ENCODE measurements at places on chromosomes 5 and 9.

DNA sequence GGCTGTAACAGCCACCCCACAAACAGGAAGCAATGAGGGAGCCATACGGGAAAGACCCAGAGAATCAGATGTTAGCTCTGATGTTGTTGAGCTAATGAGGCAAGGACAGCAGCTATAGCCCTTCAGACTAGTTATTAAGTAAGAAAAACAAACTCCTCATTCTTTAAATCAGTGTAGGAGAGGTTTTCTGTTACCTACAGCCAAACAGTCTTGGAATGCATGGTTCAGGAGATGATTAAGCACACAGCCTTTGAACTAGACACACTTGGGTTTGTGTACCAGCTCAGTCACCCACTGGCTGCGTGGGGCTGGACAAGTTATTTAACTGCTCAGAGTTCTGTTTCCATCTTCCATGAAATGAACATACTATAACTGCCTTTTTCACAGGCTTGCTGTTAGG lies 68.1 kb downstream of the SPOCK1 start:
- no peak for DNase-seq

DNA sequence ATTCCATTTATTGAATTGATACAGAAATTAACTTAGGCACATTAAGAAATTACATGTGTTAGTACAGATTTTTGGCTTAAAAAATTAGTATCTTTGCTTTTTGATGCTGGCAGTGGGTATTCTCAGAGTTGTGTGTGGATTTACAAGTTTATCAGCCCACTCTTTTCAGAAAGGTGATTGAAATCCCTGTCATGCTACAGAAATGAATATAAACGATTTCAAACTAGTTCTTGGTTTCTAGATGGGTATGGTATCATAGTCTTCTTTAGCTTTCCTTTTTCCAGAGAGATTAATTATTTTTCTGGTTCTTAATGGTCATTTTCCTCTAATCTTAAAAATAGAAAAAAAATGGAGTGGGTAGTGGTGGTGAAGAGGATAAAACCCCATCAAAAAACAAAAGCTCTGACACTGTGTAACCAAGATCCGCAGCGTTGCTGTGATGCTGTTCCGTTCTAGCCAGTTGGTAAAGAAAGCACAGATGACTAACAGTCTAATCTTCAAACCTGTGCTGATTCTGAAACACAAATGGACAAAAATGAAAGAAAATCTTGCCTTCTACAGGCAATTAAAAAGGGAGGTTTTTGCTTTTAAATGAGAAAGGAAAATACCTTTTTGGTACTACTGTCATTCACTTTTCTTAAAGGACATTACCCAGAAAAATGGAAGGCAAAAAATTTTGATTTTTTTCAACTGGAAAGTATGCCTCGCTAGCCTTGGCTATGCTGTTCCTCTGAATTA lies 5.2 kb downstream of the LRRTM2 start:
- DNase-seq, result no peak

DNA sequence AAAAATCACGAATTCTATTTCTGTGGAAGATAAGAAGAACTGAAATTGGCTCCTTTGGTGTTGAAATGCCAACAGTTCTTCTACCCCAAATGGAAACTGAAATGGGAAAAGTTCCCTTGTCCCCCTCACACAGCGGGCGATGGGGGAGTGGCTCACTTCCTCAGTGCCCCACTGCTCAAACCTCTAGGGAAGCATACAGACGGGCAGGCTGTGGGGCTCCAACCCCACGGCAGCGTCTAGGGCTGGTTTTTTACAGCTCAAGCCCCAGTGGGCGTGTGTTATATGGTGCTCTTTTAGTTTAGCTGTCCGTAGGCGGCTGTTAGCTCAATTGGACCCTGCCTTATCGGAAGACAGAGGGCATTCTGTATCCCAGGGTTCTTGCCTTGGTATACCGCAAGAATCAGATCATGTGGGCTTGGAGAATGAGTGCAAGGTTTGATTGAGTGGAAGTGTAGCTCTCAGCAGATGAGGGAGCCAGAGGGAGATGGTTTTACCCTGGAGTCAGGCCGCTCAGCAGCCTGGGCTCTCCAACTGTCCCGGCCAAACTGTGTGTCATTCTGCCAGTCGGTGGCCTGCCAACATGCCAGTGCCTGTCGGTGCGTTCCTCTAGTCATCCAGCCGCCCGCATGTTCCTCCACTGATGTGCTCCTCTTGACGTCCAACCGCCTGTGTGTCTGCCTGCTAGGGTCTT lies 166.3 kb upstream of the ZNF608 start:
- peak; percentile 86 for DNase-seq

DNA sequence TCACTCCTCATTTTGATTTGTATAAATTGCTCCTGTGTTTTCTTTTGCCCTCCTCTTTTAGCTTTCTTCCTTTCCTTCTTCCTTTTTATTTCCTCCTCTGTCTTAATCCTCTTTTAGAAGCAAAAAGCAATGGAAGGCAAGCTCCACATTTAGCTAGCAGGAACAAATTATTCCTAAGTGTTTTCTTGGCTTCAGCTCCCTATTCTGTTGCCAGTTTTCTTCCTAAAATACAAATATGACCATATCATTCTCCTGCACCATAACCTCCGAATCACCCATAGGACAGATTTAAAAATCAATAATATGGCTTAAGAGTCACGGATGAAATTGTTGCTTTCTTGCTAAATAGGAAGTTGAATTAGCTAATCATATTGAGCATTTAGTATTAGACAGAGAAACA lies 49.4 kb downstream of the GRIN3A start:
- no peak for DNase-seq

DNA sequence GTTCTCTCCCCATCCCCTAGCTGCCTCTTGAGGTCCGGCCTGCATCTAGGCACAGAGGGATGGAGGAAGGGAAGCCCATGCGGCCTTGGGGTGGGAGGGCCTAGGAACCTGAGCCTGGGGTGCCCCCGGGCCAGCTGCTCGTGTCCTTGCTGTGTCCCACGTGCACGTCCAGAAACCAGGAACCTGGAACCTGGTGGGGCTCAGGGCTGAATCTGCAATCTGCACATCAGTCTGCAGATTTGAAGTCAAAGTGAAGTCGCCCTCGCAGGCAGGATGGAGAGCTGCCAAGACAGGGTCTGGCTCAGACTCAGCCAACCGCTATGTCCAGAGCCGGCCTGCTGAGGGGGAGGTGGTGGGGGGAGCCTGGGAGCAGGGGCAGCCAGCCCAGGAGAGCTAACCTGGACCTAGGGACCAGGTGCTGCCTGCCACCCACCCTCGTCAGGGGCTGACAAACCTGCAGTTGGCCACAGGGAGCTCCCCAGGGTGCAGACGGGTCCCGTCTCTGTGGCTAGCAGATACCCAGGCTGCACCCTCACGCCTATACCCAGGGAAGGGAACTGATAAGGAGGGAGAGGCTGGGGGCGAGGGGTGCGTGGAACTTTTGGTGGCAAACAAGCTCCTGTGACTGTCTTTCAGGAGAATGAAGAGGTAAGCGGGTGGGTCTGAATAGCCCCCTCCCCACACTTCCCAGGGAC lies 103.5 kb upstream of the SIMC1 start:
- no peak for DNase-seq

- DNase-seq, result peak; percentile 26
These were observed 401.9 kb upstream of the PDE4D start for GRCh38 chr5:60295423-60295822.

DNA sequence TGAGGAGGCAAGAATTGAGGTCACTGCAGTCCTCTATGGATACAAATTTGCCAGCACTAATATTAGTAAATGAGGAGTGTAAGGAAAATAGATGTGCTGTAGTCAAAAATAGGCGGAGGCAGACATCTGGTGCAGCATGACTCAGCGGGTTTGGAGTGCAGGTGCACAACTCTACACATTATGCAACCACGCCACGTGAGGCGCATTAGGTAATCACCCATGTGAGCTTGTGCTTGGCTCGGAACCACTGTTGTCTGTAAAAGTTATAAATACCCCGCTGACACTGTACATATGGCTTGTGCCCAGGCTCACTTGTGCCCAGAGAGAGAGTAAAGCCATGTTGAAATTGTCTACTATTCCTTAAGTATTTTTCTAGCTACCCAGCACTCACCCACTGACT lies 623.5 kb upstream of the NUDT12 start:
- no peak for DNase-seq

- DNase-seq, result no peak
These were observed 66.9 kb downstream of the PRKACG start for GRCh38 chr9:68947015-68947414.

GRCh38 chr5:59001154-59001553 lies 418.3 kb downstream of the RAB3C start:
- no peak for DNase-seq

- no peak for DNase-seq
These were observed 1.0 kb downstream of the RIOK2 start for GRCh38 chr5:97181856-97182545.

DNA sequence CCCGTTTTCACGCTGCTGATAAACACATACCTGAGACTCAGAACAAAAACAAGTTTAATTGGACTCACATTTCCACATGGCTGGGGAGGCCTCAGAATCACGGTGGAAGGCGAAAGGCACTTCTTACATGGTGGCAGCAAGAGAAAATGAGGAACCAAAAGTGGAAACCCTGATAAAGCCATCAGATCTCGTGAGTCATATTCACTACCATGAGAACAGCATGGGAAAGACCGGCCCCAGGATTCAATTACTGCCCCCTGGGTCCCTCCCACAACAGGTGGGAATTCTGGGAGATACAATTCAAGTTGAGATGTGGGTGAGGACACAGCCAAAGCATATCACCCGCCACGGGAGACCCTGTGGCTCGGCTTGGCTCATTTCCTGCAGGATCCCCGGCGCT lies 20.2 kb downstream of the EXD3 start:
- DNase-seq, result peak; percentile 45

DNA sequence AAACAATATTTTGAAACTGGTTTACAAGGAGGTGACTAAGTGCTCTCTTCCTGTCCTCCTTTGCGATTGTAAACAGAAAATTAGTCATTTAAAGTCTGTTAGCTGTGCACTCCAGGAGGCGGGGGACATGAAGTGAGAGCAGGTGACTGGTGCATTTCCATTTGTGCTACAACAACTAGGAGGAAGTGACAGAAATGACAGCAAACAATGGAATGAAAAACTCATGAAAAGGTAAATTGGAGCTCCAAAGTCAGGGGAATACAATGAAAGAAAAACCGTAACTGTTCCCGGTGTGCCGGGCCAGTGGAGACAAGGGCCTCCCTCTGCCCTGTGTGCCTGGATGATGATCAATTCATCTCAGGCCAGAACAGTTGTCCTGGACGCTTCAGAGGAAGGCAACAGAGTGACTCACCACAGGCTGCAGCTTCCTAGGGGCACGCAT lies 439.9 kb downstream of the GADD45G start:
- no peak for DNase-seq

DNA sequence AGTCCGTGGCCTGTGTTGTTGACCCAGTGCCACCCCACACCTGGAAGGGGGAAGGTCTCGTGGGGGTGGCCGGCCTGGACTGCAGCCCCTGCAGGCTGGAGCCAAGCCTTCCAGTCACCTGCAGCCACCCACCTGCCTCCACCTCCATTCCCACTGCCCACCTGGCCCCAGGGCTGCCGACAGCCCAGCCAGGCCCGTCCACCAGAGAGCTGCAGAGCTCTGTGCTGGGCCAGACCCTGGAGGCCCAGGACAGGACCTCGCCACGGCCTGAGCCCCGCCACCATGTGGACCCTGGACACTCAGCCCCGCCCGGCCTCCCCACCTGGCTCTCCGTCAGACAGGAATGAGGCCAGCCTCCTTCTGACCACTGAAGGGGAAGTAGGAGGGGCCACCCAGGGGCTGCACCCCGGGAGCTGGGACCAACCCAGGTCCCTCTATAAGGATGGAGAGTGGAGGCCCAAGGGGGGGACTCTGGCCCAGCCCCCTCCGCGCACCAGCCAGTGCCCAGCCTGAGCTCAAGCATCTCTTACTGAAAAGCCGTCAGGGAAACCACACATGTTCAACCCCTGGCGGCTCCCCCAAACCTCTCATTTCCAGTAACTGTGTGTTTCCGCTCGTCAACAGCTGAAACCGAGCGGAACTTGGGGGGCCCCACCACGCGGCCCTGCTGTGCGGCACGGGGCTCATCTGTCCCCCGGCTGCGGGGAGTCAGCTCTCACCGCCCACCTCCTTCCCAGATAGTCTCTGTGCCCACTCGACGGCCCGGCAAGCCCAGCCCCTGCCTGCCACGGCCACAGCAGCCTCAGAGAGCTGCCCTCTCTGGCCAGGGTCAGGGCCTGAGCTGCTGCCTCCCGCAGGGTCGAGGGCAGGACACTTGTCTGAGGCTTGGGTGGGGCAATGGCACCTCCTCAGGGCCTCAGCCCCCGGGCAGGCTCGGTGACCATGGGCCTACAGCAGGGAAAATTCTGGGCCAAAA lies 12.8 kb downstream of the NOTCH1 start:
- DNase-seq, result no peak

DNA sequence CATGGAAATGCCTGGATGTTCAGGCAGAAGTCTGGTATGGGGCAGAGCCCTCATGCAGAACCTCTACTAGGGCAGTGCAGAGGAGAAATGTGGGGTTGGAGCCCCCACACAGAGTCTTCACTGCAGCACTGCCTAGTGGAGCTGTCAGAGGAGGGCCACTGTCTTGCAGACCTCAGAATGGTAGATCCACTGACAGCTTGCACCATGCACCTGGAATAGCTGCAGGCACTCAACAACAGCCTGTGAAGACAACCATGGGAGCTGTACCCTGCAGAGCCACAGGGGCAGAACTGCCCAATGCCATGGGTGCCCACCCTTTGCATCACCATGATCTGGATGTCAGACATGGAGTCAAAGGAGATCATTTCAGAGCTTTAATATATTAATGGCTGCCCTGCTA lies 36.9 kb downstream of the TRIP13 start:
- DNase-seq, result no peak

DNA sequence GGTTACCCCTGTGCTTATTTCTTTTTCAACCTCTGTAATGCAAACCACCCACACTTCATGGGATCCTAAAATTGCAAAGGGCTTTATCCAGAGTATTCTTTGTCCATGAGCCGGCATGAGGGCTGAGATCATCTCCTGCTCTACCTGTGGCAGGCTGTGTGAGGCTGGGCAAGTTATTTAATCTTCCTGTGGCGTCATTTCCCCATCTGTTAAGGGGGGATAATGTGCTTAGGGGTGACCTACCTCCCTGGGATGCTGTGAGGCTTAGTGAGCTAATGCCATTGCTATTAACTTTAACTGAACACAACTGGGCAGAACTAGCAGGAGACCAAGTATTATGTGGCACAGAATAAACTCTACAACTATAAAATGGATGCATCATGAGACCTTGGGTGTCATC lies 17.0 kb downstream of the FRMPD1 start:
- DNase-seq, result no peak

DNA sequence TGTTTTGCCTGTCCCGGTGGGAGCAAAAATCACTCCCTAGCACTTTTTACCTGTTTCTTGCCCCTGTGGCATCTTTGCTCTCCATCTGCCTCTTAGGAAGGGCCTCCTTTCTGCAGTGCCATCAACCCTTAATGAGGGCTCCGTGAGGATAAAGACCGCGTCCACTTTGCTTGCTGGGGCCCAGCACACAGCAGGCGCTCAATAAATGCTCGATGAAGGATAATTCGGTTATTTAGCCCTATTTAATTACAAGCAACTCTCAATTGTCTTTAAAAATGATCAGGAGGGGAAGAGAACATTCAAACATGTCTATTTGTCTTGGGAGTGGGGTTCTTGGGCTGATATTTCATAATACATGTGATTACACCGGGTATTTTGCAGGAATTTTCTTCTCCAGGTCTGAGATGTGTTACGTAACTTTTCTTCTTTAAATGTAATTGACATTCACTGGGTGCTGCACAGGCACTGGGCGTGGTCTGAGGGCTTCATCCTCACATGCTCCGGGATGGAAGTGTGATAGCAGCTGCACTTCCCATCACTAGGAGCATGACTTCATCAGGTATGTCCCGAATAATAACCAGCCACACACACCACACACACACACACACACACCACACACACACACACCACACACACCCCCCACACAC lies 19.8 kb upstream of the NTNG2 start:
- DNase-seq, result no peak

- no peak for DNase-seq
These were observed 125.9 kb downstream of the GADD45G start for GRCh38 chr9:89730715-89731114.

All from suppressor macrophage treated with lipopolysaccharide for 4 hours (primary cell).